ENCODE measurements at places on chromosomes 4 and X. TPM values are rescaled to one million over a fixed set of nuclear protein-coding genes. Genes with fewer than 3 reads are reported as not detected.

Gene ADH1C
- 0.23 TPM for total RNA-seq

Gene C1QTNF7
- total RNA-seq, result 0.91 TPM

Gene NEIL3
- 0.89 TPM for total RNA-seq

Gene GYPE
- 2.1 TPM for total RNA-seq

Gene SCML2
- total RNA-seq, result 0.69 TPM

Gene COL25A1
- total RNA-seq, result 0.91 TPM

Gene EDNRA
- total RNA-seq, result 9.3 TPM

Gene P2RY8
- total RNA-seq, result not detected

Gene DMP1
- not detected for total RNA-seq

Gene SLC25A5
- total RNA-seq, result 114 TPM

Gene TREX2
- total RNA-seq, result 1.7 TPM

Gene NXF2B
- not detected for total RNA-seq

Gene UBQLN2
- 15.2 TPM for total RNA-seq

Gene PSAPL1
- not detected for total RNA-seq

Gene CLTRN
- 0.36 TPM for total RNA-seq

Gene SPARCL1
- total RNA-seq, result 0.17 TPM

Gene F8A2
- total RNA-seq, result not detected

Gene XAGE2
- total RNA-seq, result not detected

Gene TDO2
- total RNA-seq, result 0.39 TPM

Gene TAF7L
- total RNA-seq, result 0.20 TPM

Gene CCDC158
- total RNA-seq, result 1.2 TPM

Gene RAB9B
- total RNA-seq, result 0.91 TPM

Gene BCORL1
- total RNA-seq, result 6.3 TPM

Gene FAM47A
- total RNA-seq, result not detected

Gene MGST2
- 12.1 TPM for total RNA-seq

Gene KIAA1210
- total RNA-seq, result not detected

Gene PCDH7
- 61.1 TPM for total RNA-seq

Gene ATP1B4
- not detected for total RNA-seq

Gene FOXR2
- not detected for total RNA-seq

Gene BEX5
- not detected for total RNA-seq

Gene HUWE1
- total RNA-seq, result 170 TPM

Gene GASK1B
- 96.7 TPM for total RNA-seq

Gene SHROOM3
- total RNA-seq, result 12.6 TPM

Gene DOK7
- total RNA-seq, result 0.20 TPM

Gene TMEM150C
- total RNA-seq, result 0.53 TPM

Gene ARHGAP36
- total RNA-seq, result not detected

Gene ARMCX4
- total RNA-seq, result 4.4 TPM

Gene PAGE2
- not detected for total RNA-seq

Gene ANXA10
- total RNA-seq, result 18.4 TPM

Gene MAGEA2
- not detected for total RNA-seq

Gene ZGRF1
- total RNA-seq, result 2.9 TPM

Gene EXOC1L
- total RNA-seq, result not detected

Gene WNK3
- 0.86 TPM for total RNA-seq

Gene HOPX
- 0.26 TPM for total RNA-seq

Gene PDCL2
- not detected for total RNA-seq

Gene UNC5C
- 3.5 TPM for total RNA-seq

Gene KLKB1
- total RNA-seq, result 0.33 TPM

Gene MTNR1A
- total RNA-seq, result not detected

Gene CYSLTR1
- total RNA-seq, result 5.1 TPM

Gene CXCL6
- total RNA-seq, result 19.6 TPM

Gene ADGRG2
- 0.07 TPM for total RNA-seq

Gene PCDH19
- total RNA-seq, result 0.07 TPM

Gene NAT8L
- 0.13 TPM for total RNA-seq

Gene POLR2B
- 94.8 TPM for total RNA-seq

Gene PDHA2
- total RNA-seq, result not detected

Gene CFP
- total RNA-seq, result 0.07 TPM

Gene GPRIN3
- total RNA-seq, result 0.03 TPM

Gene SCML1
- total RNA-seq, result 8.5 TPM

Gene MND1
- total RNA-seq, result 0.79 TPM
